ENCODE measurements at places on chromosomes 16 and 17.

DNA sequence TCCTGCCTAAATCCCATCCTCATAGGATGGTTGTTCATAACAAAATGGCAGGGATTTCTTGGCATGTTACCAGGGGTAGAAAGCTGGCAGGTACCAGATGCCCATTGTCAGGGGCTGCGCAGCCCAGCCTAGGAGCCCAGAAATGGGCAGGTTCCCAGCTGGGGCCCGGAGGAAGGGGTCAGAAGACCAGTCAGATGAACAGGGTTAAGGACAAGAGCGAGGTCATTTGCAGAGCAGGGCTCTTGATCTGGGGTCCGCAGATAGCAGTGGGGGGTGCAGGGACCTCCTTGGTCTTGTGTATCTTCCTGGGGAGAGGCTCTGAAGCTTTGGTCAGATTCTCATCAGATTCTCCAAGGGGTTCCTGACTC is 52.3 kb upstream of the CDC42EP4 start:
- no peak for DNase-seq

- DNase-seq = no peak
Measured at GRCh38 chr17:78048346-78049292, 79.9 kb downstream of the TMC6 start.

GRCh38 chr16:12653820-12654392 is 149.8 kb downstream of the CPPED1 start:
- no peak for DNase-seq

GRCh38 chr16:62020681-62021080 is 15.6 kb downstream of the CDH8 start:
- no peak for DNase-seq

GRCh38 chr16:84495506-84495905 is 9.0 kb downstream of the MEAK7 start:
- no peak for DNase-seq

- no peak for DNase-seq
Measured at GRCh38 chr16:89096768-89097391, 3.2 kb downstream of the ACSF3 start.

GRCh38 chr17:75487351-75488070 is 27.8 kb downstream of the CASKIN2 start:
- no peak for DNase-seq

GRCh38 chr17:65198653-65199382 is 61.6 kb downstream of the RGS9 start:
- peak; percentile 12 for DNase-seq

- DNase-seq = no peak
Measured at GRCh38 chr16:55189682-55190636, 134.0 kb upstream of the IRX6 start.

DNA sequence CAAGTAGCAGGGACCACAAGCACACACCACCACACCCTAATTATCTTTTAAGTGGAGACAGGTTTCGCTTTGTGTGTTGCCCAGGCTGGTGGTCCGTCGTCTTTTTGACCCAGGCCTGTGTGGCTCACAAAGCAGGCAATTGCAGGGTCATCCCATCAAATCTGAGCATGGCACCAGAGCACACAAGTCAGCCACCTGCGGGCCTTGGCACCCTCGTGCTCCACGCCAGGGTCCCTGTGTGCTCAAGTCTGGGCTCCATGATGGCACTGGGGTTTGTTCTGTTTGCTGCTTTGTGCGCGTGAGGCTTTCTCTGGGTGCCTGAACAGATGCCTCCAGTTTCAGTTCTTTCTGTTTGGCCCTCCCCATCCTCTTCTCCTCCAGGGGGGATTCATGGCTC is 2.4 kb upstream of the CAPN15 start:
- no peak for DNase-seq

GRCh38 chr16:12020009-12020408 is 43.5 kb downstream of the SNX29 start:
- DNase-seq = no peak

- DNase-seq = no peak
Measured at GRCh38 chr16:3856367-3857141, 24.0 kb downstream of the CREBBP start.

GRCh38 chr16:9521749-9522370 is 430.4 kb downstream of the HAPSTR1 start:
- no peak for DNase-seq

- no peak for DNase-seq
Measured at GRCh38 chr16:75317101-75317522, 65.7 kb upstream of the BCAR1 start.

DNA sequence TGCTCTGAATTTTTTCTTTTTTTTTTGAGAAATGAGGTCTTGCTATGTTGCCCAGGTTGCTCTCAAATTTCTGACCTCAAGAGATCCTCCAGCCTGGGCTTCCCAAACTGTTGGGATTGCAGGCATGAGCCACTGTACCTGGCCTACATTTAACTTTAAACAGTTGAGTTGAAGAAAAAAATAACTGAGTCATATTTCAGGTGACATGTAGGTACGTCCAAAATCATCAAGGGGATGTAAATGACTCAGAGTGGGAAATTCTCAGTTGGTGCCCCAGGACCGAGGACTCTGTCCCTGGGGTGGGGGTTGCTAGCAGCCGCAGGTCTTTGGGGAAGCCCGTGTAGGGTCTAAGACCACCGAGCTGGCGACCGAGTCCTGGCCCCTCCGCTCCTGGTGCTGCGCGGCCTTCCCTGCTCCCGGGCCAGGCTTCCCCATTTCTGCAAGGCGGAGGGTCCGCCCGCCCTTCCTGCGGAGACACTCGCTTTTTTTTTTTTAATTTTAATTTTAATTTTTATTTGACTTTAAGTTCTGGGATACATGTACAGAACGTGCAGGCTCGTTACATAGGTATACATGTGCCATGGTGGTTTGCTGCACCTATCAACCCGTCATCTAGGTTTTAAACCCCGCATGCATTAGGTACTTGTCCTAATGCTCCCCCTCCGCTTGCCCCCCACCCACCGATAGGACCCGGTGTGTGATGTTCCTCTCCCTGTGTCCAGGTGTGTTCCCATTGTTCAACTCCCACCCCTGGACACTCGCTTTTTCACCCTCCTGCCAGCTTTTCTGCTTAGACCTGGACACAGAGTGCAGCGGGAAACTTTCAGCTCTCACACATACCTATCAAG is 12.7 kb upstream of the N4BP1 start:
- DNase-seq = no peak

GRCh38 chr16:15759070-15759469 is 97.8 kb downstream of the MYH11 start:
- DNase-seq = no peak

DNA sequence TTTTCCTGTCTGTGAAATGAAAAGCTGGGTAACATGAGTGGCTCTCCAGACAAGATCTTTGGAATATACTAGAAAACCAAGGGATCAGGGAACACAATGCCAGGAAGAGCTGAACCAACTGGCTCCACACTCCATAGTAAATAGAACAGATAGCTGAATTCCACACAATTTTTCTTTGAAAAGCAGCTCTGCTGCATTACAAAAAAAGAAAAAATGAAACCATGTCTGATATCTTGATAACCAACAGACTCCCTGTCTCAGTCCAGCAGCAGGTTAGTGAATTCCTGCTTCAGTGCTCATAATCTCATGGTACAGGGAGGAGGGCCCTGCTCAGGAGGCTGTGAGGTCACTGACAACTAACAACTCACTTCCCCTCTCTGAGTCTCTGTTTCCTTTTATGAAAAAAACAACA is 97.1 kb downstream of the CDH11 start:
- no peak for DNase-seq

GRCh38 chr16:23836404-23837311 is 875 bp downstream of the PRKCB start:
- DNase-seq = no peak

DNA sequence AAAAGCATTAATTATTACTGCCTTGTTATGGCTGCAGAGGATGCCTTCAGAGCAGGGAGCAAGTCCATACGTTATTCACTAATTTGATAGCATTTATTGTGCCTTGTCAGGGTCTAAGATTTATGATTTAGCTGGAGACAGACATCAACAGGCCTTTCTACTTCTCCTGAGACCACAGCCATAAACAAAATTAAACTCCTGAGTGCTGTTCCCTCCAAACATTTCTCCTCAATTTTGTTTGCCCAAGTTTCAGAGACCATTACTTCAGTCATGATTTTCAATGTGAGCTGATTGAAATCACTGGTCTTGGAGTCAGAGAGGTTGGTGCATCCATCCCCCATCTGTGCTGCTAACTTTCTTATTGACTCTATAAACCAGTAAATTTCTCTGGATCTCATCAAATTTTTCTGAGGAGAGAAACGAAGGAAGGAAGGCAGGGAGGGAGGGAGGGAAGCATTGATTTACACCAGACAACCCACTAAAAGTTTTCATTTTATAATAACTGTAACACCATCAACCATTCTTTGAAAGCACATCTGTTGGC is 423.6 kb upstream of the CDH11 start:
- no peak for DNase-seq

GRCh38 chr16:10641953-10642949 is 52.5 kb downstream of the TEKT5 start:
- DNase-seq = no peak

DNA sequence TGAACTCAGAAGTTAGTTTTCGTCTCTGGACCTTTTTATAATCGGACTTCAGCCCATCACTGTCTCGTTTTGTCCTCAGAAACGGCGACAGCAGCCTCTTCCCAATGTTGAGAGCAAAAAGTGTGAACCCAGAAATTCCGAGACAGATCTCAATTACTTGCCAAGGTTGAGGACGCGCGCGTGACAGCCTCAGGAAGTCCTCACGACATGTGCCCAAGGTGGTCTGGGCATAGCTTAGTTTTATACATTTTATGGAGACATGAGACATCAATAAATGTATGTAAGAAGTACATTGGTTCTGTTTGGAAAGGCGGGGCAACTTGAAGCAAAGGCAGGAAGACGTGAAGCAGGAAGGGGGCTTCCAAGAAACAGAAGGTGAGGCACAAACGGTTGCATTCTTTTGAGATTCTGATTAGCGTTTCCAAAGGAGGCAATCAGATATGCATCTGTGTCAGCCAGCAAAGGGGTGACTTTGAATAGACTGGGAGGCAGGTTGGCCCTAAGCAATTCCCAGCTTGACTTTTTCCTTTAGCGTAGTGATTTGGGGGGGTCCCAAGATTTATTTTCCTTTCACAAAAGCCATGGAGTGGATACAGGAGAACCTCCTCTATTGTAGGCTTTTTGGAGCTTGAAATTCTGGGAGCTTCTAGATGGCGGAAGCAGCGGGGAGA is 583 bp upstream of the ZNF747 start:
- no peak for DNase-seq

GRCh38 chr16:52553322-52553721 is 6.4 kb upstream of the TOX3 start:
- DNase-seq = no peak
